ENCODE measurements at places on chromosomes 7 and 10.

DNA sequence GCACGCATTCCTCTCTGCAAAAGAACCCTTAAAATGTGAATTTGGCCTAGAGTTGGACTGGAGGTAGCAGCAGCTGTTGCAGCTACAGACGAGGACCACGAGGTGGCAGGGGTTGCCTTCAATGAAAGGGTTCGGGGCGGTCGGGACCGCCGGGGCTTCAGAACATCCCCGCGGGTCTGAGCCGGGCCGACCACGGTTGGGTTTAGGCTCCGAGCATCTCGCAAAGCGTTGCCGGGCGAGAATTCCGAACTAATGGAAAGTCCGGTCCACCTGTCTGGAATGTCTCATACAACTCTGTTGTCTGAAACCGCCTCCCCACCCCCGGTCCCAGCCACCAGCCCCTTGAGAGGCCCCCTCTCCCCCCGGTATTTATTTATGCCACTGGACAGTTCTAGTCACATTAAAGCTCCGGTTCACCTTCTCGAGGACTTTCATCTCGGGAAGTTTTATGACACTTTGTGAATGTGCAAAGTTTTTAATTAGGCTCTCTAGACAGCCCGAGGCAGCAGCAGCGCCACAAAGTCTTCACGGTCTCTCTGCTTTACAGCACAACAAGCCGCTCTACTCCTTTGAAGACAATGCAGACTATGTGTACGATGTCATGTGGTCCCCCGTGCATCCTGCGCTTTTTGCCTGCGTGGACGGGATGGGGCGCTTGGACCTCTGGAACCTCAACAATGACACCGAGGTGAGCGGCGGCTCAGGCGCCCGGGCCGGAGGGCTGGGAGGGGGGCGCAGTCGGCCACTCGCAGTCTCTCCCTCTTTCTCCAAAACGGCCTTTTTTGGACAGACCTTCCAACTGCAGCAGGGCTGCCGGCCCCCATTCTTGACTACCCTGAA, 246.2 kb downstream of the SLC25A13 start:
- peak; percentile 72 for DNase-seq

DNA sequence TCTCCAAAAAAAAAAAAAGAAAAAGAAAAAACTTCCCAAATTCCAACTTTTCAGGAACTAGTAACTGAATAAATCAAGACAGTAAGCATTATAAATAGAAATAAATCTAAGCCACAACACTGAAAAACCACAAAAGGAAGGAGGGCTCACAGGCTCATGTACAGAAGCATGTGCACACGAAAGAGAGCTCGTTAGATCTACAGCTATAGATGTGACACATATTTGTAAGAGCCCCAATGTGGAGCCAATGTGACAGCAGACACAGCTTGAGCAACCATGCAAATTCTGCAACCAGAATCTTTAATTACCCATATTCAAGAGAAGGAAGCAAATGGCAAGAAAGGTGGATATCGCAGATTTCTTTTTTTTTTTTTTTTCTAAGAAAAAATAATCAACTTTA, 94.7 kb downstream of the SORBS1 start:
- no peak for DNase-seq

DNA sequence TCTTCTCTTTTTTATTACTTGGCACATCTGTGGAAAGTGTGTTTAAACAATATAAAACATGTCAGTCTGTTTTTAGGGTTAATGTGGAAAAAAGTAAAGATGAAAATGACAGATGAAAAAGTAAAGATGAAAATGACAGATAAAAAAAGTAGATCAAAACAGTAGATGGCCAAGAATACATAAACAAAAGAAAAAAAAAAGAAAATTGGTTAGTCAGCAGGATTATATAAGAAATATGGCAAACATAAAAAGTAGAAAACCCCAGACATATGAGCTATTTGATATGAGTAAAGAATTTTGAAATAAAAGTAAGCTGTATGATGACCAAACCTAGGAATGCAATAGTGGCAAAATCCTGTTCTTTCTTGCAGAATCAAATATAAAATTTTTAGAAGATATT, 365.7 kb upstream of the AKR1E2 start:
- DNase-seq, result no peak

DNA sequence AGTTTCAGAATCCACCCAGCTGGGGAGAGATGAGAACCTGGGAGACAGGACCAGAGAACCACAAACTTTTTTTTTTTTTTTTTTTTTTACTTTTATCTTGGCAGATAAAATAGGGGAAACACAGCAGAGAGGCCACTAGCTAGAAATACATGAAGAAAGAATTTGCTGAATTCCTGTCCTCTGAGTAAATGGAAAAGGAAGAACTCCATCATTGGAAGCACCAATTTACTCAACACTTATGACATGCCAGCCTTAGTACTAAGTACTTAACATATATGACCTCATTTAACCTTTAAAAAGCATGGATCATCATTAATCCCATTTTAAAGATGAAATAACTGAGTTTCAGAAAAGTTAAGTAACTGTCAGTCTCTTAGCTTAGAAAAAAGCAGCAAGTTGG, 343.0 kb upstream of the NPSR1 start:
- DNase-seq, result peak; percentile 59

DNA sequence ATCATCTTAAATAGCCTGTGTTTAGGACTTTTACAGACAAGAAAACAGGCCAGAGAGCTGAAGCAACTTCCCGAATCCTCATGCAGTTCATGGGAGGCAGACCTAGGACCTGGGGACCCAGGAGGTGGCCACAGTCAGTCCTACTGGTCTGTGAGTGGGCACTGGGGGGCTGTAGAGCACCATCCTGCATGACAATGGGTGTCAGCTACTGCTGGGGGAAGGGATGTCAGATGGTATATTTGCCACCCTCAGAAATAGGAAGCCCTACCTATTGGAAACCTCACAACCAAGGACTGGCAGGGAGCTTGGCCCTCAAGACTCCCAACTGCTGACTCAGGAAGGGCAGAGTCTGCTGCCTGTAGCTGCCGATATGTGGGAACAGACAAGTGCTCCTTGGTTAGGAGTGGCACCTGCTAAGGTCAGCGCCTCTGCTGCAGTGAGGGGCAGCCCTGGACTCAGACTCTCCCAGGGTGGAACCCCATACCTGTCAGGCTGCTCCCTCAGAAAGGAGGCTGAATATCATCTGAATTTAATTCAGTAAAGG, 29.7 kb downstream of the OGDH start:
- DNase-seq, result no peak

- DNase-seq, result peak; percentile 31
These were observed 111.3 kb downstream of the SLIT1 start for GRCh38 chr10:97074256-97075145.

GRCh38 chr10:107139237-107139636, 25.3 kb downstream of the SORCS1 start:
- no peak for DNase-seq

DNA sequence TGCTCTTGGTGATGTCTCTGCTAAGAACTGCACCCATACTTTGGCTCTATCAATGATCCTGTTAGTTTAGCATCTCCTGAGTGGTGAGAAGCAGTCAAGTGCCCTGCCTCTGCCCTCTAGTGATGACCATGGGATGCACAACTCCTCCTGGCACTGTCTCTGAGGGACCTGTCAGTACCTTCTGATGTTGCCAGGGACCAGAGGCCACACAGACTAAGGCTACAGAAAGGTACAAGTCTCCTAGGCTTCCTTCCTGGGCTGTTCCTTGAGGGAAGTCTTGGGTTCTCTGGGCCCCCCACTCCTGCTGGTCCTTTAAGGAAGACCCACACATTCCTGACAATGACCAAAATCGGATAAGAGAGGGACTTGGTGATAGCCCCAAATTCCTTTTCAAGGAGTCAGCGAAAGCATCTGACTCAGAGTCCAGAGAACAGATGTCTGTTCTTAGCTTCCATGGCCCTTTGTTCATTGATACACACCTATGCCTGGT, 15.3 kb downstream of the NKX2-3 start:
- peak; percentile 72 for DNase-seq

GRCh38 chr7:40711706-40712105, 576.9 kb downstream of the SUGCT start:
- DNase-seq, result no peak

DNA sequence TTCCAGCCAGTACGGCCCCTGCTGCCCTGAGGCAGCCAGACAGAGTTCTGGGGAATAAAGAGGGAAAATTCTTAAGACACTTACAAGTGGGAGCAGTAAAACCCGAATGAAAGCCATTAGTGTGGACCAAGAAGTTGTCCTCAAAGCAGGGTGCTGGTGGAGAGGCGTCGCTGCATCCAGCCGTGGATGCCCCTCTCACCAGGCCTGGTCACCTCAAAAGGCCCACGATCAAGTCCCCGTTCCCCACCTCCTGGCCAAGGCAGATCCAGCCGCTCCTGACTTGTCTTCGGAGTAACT, 656 bp downstream of the VSTM4 start:
- no peak for DNase-seq

GRCh38 chr10:32446536-32447406, 831 bp downstream of the CCDC7 start:
- DNase-seq, result peak; percentile 33

GRCh38 chr7:38881947-38882684, 26.9 kb downstream of the VPS41 start:
- no peak for DNase-seq

DNA sequence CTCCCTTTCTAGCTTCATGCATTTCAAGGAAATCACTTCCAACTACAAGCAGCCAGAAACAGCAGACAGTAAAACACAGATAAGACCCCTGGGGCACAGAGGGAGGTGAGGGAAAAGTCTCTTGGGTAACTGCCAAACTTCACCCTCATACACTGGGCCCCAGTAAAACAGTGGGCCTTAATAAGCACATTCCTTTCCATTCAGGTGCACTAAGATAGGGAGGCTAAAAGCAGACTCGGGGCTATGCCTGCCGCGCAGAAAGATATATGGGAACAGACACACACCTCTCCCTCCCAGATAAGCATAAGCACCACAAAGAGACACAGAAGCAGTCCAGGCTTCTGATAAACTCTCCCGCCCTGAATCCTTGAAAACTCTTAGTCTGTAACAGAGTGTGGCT, 117.0 kb downstream of the TYW1B start:
- DNase-seq, result peak; percentile 23

- no peak for DNase-seq
These were observed 5.8 kb upstream of the AMZ1 start for GRCh38 chr7:2681929-2682799.

DNA sequence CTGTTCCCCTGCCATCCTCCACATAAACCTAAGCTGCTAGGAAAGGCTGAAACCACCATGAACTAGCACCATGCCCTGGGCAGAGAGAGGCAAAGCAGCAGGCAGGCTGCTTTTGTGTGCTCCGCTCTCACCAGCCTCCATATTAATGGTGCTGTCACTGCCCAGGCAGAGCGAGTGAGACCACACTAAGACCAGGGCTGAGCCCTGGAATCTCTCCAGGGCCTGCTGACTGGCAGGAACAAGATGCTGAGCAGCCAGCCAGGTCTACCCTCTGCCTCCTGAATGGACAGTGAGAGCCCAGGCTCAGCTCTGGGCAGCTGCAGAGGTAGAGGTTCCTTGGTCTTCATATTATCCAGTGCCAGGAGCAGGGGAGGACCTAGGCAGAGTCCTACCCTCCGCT, 1.6 kb upstream of the CRHR2 start:
- no peak for DNase-seq

DNA sequence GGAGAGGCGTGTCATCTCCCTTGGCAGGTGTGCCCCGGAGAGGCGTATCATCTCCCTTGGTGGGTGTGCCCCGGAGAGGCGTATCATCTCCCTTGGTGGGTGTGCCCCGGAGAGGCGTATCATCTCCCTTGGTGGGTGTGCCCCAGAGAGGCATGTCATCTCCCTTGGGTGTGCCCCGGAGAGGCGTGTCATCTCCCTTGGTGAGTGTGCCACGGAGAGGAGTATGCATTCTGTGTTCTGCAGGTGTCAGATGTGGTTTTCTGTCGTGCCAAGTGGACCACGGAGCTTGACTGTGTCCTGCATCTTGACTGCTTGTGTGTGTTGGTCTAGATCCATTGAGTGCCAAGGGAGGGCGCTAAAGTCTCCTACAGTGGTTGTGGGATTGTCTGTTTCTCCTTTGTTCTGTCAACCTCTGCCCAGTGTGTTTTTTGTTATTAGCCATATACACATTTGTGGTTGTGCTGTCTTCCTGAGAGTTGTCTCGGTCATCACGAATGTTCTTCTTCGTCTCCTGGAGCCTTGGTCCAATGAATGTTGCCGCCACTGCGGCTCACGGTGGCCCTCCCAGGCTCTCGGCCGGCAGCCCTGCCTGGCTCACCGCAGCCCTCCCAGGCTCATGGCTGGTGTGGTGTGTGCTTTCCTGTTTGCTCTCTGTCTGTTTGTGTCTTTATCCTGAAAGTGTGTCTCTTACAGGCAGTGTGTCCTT, 96.8 kb downstream of the INPP5A start:
- peak; percentile 30 for DNase-seq

DNA sequence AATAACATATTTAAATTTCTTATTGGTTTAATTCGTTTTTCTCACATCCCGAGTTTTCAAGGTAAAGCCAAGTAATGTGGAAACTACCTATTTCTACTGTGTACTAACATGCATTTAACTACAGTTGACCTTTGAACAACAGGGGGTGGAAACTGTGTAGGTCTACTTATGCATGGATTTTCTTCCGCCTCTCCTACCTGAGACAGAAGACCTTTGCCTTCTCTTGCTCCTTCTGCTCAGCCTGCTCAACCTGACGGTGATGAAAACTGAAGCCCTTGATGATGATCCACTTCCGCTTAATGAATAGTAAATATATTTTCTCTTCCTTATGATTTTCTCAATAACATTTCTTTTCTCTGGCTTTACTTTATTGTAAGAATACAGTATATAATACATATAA, 18.5 kb downstream of the MEOX2 start:
- DNase-seq, result no peak

DNA sequence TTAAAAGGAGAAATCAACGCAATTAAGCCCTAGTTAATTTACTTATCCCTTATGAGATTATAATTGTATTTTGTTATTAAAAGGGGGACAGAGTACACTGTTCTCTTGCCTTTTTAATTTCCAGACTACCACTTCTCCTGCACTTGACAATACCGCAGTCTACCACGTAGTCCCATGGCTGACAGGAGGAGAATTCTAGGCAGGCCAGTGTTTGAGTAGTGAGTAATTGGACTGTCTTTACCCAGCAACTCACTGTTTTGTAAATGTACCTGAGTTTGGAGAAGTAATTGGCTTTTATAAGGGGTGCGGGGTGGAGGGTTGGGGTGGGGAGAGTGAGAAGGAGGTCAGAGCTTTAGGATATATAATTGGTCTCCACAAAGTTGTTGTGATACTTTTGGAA, 85.4 kb downstream of the CFTR start:
- no peak for DNase-seq

DNA sequence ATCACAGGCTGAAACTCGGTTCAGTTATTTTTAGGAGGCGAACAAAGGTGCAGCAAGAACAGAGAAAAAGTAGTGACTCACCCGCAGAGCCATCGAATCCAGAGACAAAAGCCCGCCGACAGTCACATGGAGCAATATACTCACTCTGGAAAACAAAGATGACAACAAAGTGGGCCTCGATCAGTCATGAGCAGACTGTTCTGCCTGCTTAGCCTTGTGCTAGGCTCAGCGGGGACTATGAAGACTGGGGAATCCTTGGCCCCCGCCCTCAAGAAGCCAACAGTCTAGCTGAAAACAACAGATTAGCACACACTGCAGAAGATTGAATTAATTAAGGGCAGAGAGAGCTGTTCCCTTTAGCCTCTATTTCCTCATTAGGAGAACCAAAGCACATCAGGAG, 30.4 kb downstream of the XPNPEP1 start:
- no peak for DNase-seq

All from mesendoderm (in vitro differentiated cells).